Ecto neural progenitor cell (in vitro differentiated cells): ENCODE measurements at places on chromosomes 7 and 10.

- no peak for DNase-seq
Observed at GRCh38 chr7:80654887-80655340, 16.5 kb downstream of the CD36 start.

DNA sequence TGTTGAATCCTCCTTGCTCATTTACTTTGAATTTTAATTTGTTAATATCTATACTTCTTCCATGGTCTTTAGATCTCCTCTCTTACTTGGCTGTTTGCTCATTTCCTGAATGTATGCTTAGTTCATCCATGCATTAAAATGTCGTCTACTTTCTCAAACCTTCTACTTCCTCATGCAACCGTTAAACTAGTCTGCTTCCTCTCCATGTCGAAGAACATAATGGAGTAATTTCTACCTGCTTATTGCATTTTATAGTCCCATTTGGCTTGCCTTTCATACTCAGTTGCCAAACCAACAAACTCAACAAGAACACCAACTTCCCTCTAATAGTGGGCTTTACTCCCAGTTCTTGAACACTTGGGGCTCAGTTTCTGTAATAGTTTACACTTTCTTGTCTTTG lies 43.8 kb upstream of the SEMA3D start:
- DNase-seq = no peak

DNA sequence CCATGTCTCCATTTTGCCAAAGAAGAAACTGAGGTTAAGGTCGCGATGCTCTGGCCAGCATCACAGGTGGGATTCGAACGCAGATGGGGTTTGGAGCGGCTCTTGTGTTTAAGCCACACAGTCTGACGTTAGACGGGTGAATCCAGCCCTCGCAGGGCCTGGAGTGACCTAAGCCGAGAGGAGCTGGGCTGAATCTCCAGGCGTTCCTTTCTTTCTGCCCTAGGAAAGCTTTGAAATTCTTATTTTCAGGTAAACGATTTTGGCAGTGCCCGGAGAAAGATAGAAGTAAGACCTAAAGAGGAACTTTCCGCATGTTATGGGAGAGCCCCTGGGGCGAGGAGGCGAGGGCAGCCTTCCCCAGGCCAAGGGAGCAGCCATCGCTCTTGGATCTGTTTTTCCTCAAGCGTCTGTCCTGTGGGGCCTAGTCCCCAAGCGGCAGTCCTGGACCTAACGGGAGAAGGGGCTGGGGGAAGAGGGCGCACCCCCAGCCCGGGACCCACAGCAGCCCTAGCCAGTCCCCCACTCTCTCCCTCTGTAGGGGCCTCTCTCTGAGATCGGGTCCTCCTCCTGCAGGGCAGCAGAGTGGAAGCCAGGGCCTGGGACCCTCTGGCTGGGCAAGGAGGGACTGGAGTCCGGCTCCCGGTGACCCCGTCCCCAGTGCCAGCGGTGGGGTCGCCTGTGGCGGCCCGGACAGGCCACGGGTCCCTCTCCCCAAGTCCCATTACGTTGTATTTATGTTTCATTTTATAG lies 8.9 kb upstream of the LBX1 start:
- no peak for DNase-seq

- no peak for DNase-seq
Observed at GRCh38 chr7:114269714-114270113, 144.9 kb upstream of the FOXP2 start.

GRCh38 chr7:15932318-15932717 lies 245.8 kb upstream of the MEOX2 start:
- DNase-seq = no peak

- DNase-seq = no peak
Observed at GRCh38 chr7:90552521-90552920, 43.6 kb upstream of the CDK14 start.

- no peak for DNase-seq
Observed at GRCh38 chr7:140903741-140904480, 20.8 kb downstream of the BRAF start.
